CD4-positive, alpha-beta T cell treated with Interleukin-15 for 1 hour (primary cell): ENCODE measurements at places on chromosomes 13 and 19.

DNA sequence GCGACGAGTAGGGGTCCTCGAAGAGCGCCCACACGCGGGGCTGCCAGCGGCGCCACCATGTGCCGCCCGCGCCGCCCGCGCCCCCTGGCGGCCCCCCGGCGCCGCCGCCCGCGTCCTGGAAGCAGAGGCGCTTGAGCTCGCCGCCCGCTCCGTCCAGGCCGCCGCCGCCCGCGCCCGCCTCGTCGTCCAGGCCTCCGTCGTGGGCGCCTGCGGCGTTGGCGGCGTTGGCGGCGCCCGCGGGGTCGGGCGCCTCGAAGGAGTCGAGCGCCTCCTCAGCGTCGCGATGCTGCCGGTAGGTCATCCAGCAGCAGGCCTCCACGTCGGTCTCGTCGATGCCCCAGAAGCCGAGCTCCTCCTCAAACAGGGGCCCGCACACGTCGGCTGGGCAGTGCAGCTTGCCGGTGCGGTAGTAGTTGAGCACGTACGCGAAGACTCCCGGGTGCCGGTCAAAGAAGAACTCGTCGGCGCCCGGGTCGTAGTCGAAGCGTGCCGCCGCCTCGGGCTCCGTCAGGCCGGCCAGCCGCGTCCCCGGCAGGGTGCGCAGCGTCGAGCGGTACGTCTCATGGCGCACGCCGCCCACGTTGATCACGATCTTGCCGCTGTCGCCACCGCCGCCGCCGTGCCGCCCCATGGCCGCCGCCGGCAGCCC, 829 bp downstream of the KCNC3 start:
- DNase-seq, result no peak

DNA sequence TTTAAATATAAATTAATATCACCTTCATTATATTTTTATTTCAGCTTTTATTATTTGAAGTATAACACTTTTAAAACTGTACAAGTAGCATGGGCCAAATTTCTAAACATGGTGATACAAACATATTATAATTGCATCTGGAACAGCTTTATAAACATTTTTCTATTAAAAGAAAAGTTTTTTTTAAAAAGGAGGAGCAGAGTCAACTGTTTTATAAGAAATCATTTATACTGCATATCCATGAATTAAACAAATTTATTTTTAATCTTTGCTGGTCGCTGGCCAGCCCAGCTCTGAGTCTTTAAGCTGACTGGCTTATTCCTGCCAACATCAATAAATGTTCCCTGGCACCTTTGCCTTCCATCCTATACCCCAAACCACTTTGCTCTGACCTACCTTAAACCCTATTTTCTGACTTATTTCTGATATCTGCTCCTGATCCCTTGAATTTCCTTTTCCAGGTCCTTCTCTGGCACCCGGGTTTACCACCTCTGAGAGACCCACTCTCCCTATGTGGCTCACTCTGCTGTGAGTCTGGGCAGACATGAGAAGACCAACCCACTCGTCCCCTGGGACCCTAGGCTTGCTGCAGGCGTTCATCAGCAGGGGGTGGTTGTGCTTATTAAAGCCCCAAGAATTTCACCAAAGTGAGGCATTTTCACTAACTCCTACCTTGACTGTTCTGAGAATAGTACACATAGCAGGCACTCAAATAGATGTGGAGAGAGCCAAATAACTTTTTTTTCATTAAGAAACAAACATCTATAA, 220.3 kb downstream of the KLF12 start:
- no peak for DNase-seq

- DNase-seq, result no peak
Observed at GRCh38 chr19:10114651-10115391, 3.3 kb downstream of the P2RY11 start.

- no peak for DNase-seq
Observed at GRCh38 chr13:65638572-65639168, 1591.5 kb downstream of the PCDH9 start.

DNA sequence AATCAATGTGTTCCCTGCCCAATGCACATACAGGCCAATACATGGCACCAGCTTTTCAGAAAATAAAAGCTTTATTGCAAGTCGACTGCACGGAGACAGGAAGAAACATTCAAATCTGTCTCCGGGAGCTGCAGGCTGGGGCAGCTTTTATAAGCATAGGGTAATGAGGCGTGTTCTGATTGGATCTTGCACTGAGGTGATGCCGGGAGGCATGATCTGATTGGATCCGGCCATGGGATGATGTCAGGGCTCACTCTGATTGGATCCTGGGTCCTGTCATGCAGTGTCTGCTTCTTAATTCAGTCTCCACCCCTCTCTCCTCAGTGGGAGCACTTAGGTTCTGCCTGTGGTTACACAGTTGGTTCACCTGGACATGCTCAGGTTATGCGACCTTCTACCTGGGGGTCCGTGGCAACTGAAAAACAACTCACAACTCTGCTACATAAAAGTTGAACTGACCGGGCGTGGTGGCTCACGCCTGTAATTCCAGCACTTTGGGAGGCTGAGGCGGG, 11.8 kb upstream of the FBN3 start:
- peak; percentile 27 for DNase-seq

GRCh38 chr13:53782488-53782961, 753.9 kb downstream of the OLFM4 start:
- DNase-seq, result no peak

- DNase-seq, result no peak
Observed at GRCh38 chr19:57560049-57560491, 407 bp upstream of the ZNF550 start.

- DNase-seq, result no peak
Observed at GRCh38 chr13:23574421-23575145, 4.4 kb downstream of the TNFRSF19 start.

DNA sequence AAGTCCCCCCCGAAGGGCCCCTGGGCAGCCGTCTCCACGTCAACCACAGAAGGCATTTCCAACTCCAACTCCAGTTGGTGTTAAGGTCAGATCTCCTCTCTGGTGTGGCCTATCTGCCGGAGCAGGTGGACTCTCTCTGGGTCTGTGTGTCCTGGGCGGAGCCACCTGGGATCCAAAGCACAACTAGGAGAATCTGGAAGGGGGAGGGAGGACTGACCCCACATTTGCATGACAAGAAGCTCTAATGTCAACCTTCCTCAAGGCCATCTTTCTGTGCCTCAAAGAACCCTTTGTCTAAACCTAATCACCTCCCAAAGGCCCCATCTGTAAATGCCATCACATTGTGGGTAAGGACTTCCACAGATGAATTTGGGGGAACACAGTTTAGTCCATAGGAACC, 381.5 kb downstream of the UQCRFS1 start:
- no peak for DNase-seq

DNA sequence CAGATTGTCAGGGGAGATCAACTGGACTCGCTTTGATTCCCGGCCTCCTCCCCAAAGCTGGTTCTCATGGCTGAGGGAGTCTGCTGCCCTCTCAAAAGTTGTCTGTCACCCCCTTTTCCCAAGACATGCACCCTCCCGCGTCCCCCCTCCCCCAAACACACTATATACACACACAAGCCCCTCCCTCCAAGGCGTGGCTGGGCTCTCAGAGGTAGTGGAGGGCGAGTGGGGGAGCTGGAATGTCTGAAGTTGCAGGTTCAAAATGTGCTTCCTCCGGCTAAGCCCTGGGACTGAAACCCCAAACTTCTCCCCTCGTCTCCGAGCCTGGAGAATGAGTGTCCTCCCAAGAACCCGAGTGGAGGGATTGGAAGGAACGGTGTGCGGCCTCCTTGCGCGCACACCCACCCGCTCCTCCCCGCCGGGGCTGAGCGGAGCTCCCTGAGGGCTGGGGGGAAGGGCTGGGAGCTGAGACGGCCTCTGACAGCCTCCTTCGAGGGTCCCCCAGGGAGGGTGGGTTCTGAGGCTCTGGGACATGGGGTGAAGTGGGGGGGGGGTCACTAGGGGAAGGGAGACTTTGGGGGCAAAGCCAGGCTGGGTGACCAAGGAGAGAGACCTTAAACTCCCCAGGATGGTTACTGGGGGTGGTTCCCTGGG, 9.9 kb upstream of the MEIS3 start:
- DNase-seq, result no peak

- no peak for DNase-seq
Observed at GRCh38 chr19:48926909-48927308, 6.6 kb upstream of the DHDH start.

GRCh38 chr13:52082601-52083000, 46.3 kb downstream of the NEK5 start:
- no peak for DNase-seq

- no peak for DNase-seq
Observed at GRCh38 chr13:40588101-40588500, 78.3 kb downstream of the FOXO1 start.
